ENCODE measurements at places on chromosomes 6 and 20.

DNA sequence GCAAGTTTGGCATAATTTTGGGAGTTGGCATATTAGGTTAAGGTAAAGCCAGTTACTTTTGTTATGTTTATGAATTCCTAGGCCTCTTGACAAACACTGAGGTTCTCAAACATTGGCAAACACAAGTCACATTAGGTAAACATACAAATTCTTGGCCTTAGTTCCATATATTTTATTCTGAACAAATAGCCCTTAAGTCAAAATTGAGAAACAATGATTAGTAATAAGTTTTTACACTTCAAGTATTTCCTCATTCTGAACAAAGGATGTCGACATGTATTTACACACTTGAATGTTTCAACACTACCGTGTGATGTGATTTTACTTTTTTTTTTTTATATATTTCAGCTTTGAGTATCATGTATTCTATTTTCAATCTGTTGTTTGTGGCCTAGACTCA is 3.8 kb upstream of the ECHDC1 start:
- no peak for DNase-seq

- DNase-seq = no peak
Measured at GRCh38 chr6:79993012-79993910, 11.2 kb upstream of the TTK start.

- DNase-seq = no peak
Measured at GRCh38 chr6:2274981-2275891, 29.8 kb upstream of the GMDS start.

DNA sequence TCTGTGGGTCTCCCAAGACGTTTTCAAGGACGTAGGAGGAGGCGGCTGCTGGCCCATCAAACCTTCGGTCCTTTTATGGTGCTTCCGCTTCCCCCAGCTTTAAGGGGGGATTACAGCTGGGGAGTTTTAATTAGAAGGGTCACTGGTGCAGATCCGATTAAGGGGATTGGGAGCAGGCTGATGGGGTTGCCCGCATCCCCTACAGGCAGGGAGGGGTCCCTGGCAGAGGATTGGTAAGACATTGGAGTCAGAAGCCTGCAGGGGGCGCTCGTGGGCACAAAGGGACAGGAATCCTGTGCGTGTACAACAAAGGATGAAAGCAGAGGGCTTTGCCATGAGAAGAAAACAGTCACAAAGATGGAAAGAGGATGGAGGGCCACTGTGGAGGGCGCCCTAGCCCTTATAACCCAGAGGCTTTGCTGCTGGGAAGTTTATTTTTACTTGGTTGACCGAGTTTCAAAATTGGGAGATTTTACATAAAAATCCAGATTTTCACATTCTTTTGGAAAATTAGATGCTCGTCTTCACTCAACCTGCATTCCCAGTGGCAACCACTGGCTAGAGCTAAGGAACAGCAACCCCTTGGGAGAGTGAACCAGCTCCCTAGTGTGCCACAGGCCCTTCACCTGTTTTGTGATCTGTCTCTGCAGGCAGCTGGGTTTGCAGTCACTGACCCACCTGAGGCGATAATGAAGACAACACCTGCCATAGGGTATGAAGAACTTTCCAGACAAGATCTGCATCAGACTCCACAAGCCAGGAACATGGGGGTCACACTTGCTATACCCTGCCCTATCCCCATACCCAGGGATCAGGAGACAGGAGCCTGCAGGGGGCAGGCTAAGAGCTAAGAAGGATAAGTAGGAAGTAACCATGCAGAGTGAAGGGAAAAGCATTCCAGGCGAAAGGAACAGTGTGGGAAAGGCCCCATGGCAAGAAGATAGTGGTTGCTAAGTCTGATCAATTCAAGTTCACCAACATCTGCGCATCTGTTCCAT is 97.7 kb downstream of the KCNB1 start:
- DNase-seq = peak; percentile 28

DNA sequence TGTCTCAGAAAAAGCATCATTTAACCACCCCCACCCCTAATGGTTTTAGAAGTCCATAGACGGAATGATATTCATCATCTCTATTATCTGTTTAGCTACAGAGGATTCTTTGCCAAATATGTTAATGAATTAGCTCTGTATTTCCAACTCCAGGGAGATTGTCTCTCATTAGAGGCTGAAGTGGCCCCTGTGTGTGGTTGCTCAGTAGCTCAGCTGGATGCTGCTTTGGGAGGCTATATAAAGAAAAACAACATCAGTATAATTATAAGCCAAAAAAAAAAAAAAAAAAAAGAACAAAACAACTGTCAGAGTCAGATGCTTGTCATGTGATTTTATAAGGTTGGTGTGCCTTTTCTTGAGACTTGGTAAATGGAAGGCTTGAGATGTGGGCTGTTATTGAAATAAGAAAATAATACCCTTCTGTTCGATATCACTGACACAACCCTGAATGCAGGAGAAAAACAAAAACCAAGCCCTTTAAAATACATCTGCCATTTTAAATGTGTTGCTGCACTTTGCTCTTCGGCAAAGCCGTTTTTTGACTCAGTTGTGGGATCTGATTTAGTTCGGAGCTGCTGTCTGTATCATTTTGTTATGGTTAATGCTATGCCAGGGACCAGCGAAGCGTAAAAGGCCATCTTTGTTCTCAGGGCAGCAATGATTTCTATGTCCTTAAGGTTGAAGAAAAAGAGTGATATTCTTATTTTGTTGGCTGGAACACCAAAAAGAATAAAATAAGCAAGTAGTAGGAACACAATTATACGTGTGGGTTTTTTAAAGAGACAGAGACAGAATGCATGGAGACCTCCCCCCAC is 422.6 kb downstream of the QKI start:
- no peak for DNase-seq

- no peak for DNase-seq
Measured at GRCh38 chr6:34412643-34413214, 13.1 kb downstream of the RPS10 start.

GRCh38 chr6:81031416-81031815 is 721.1 kb downstream of the TENT5A start:
- no peak for DNase-seq

- DNase-seq = no peak
Measured at GRCh38 chr6:33698494-33698893, 13.0 kb downstream of the UQCC2 start.

GRCh38 chr6:33746651-33747100 is at the start of gene IP6K3:
Gene IP6K3 (minus strand): TSS chr6:33746905. CDS start chr6:33735476, 11,429 bp downstream.
- no peak for DNase-seq

DNA sequence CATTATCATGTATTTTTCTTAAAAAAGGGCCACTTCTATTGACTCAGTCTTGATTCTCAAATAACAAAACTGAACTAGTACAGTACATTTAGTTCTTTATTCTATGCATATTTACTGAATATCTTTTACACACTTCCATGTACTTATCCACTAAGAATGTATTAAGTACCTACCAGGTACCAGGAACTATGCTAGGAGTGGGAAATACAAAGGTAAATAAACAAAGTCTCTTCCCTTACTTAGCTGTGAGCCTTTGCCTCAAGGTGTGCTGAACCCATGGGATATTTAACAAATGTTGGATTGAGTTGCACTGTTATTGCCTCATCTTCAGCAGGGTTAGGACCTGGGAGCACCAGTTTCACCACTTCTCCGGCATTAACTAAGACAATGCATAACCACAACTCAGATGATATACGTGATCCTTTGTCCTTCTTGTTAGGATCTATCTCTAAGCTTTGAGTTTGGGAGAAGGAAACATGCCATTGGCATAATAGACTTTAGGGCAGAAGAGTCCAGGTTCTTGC is 533.9 kb downstream of the TFAP2B start:
- DNase-seq = no peak

DNA sequence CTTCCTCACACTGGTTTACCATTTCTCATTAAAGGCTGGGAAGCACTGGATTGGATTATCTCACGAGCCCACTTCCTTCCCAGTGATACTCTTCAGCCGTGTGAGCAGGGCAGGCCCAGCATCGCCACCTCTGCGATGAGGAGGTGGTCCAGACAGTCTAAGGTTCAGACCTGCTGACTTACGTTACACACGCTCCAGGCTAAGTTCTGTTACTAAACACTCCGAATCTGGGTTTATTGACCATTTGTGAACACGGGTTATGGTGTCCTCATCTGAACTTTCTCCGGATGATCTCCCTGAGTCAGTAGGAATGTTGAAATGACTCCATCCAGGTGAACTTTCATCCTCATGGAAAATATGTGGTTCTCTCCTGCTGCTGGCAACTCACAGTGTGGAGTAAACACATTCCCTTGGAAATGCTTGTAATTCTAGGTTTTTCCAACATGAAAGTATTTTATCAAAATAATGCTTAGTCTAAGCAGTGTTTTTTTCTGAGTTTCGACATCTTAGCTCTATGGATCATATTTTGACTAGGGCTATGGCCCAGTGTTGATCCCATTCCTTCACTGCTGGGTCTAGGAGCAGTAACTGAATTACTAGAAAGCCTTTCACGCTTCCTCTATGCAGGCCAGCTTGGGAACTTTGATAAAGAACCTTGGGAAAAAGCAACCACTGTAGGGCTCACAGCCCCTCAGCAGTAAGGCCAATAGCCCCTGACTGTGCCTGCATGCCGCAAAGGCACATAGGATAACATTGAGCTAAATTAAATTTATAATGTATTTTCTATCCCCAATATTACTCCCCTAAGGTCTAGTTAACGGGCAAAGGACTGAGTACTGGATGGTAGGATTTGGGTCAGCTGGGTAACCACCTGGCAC is 37.7 kb upstream of the PXDC1 start:
- no peak for DNase-seq

DNA sequence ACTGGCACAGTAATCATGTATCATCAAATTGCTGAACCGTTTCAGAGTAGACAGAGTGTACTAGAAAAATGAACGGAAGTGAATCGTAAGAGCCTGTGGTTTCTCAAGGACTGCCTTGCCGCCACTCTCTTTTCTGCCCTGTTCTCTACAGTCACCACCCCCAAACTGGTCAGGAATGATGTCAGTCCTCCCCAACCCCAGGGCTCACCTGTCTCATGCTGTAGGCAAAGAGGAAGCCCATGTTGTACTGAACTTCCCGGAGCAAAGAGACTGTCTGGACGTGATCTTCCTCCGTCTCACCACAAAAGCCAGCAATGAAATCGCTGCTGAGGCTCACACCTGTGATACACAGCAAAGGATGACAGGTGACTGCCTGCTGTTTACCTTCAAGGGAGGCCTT is 31.0 kb downstream of the CDK5RAP1 start:
- DNase-seq = peak; percentile 23

GRCh38 chr6:131754715-131755567 is 44.1 kb upstream of the CTAGE9 start:
- DNase-seq = no peak

DNA sequence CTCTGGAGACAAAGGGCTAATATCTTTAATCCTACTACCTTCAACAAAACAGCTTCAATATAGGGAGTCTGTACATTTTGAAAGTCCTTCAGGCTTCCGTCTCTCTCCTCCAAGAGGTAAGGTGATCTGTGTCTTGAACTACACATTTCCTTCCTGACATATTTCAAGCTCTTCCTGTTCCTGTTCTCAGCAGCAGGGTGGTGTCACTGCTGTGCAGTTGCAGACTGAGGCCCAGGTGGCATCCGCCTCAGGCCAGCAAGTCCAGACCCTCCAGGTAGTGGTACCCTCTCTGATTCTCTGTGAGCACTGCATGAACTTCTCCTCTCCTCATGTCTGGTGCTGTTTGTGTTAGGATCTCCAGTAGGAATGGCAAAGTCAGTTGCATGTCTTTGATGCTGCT is 7.8 kb downstream of the NFYA start:
- no peak for DNase-seq

GRCh38 chr6:107965746-107966145 is 7.7 kb upstream of the SEC63 start:
- DNase-seq = no peak

- DNase-seq = no peak
Measured at GRCh38 chr6:30881392-30882203, 2.7 kb upstream of the DDR1 start.

GRCh38 chr20:19070026-19070425 is 142.4 kb upstream of the SLC24A3 start:
- no peak for DNase-seq

- DNase-seq = no peak
Measured at GRCh38 chr6:167755461-167755860, 71.2 kb upstream of the AFDN start.

DNA sequence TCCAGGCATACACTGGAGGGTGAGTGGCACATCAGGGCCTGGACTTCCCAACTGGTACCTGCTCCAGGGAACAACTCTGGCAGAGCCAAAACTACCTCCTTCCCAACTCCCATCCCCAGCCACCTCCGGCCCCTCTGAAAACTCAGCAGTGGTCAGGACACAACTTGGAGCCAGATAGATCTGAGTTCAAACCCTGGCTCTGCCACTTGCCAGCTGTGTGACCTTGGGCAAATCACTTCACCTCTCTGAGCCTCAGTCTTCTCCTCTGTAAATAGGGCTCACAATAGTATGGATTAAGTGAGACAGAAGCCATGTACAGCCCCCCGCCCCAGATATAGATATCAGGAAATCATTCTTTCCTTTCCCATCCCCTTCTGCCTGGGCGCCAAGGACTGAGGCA is 10.7 kb downstream of the AHCY start:
- DNase-seq = no peak

GRCh38 chr20:2872459-2873009 is 747 bp upstream of the PTPRA start:
- peak; percentile 52 for DNase-seq

- no peak for DNase-seq
Measured at GRCh38 chr6:62285612-62286469, at the start of gene KHDRBS2. Gene KHDRBS2 (minus strand): TSS chr6:62286225.

GRCh38 chr6:10082385-10082784 is 332.5 kb downstream of the TFAP2A start:
- DNase-seq = no peak

GRCh38 chr20:48065833-48066232 is 280.6 kb upstream of the SULF2 start:
- no peak for DNase-seq

GRCh38 chr6:15741405-15741804 is 78.6 kb upstream of the DTNBP1 start:
- no peak for DNase-seq

DNA sequence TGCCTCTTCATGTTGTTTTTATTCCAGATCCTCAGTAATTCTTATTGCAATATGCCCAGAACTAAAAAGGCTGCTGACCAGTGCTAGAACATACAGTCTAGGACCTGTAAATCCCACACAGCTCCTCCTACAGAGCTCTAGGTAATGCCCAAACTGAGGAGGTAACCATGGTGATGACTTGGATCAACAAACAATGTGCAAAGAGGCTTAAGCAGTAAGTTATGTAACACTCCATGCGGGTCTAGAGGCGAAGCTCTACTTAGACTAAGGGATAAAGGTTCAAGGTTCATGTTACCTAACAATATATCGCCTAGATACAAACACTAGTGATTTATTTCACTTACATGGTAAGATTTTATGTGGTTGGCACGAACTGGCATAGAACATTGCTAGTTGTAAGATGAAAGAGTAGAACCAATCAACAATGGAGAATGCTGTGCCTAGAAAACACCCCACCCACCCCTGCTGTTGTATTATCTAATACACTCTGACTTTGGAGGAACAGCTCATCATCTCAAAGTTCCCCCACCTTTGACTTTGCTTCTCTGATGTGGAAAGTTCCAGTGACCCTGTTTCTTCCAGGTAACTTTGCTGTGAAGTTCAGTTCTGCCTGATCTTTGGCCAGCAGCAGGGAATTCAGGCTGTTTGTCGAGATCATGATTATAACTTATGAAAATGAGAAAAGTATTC is 242.4 kb downstream of the ALDH8A1 start:
- DNase-seq = no peak

GRCh38 chr20:54477191-54477955 is 2.0 kb downstream of the DOK5 start:
- no peak for DNase-seq
